COR-L47 (cell line): ENCODE measurements at places on chromosomes 4 and X.

DNA sequence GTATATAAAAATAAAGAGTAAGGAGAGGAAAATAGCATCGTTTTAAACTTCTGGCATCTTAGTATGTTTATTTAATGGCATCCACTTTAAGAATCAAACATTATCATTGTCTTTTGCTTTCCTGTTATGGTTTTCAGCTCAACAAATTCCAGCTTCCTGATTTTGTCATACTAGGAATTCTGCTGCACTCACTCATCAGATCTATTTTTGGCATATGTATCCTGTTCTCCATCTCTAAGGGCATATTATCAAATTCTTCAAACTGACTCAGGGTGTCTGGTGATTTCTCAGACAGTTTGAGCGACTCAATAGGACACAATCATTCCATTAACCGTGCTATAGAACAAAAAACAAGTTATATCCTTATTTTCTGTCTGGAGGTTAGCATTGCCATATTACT, 248.5 kb upstream of the DIAPH2 start:
- no peak for DNase-seq

DNA sequence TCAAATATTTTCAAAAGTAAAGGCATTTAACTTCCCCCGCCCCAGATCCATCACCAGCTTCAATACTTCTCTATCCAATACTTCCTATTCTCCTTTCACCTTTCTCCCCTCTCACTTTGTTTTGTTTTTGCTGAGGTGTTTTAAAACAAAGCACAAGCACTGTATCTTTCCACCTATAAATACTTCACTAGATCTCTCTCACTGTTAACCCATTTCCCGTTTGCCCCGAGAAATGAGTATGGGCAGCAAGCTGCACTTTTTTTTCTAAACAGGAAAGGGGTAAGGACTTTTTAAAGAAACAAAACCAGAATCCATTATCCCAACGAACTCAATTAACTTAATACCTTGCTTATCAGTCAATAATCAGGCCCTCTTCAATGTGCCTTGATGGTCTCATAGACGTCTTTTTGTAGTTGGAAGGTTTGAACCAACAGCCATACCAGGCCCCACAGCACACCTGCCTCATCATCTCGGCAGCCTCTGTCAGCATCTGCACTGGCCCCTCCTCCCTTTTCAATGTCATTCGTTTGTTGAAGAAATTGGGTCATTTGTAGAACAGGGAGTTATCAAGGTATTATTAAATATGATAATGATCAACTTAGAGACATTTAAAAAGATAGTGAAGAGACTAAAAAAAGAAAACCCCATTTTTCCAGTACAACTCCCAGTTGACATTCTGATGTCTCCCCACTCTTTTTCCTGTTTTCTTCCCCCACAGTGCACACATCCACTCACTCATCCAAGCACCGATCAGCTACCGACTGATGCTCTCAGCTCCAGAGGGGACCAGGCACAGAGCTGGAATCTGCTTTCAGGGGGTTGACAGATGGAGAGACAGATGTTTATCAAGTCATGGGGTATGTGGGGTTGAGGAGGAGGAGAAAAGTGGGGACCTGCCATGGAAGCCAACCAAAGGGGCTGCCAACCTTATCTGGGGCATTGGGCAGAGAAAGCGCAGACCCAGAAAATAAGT, 25.8 kb downstream of the CRMP1 start:
- DNase-seq, result no peak

DNA sequence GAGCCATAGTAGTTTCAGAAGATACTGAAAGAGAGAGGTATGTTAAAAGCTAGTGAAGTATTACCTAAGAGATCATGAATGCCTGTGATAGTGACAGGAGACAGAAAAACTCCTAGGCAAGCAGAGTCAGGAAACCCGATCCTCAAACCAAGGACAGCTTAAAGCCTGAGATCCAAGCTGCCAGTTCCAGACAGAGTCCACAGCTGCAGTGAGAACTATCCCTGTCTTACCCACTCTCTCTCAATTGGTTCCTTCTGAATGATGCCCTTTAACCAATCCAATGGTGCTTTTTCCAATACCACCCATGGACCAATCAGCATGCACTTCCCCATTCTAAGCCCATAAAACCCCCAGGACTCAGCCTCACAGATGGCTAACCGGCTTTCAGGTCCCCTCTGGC, 90.4 kb upstream of the PCDH10 start:
- DNase-seq, result no peak

GRCh38 chr4:137601934-137602333, 69.6 kb upstream of the PCDH18 start:
- no peak for DNase-seq

DNA sequence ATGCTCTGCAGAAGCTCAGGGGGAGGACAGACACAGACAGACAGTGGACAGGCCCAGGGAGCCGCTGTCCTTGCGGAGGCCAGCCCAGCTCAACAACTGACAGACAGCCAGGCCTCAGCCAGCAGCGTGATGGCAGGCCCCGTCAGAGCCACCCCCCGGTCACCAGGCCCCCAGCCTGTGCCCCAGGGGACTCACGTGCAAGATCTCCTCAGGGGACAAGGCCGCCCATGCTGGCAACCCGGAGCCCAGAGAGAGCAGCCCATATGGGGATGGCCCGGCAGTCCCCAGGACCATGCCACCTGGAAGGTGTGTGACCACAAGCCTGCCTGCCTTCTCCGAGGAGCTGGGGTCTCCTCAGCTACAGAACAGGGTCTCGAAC, 28.0 kb upstream of the MXD4 start:
- no peak for DNase-seq

- no peak for DNase-seq
Measured at GRCh38 chr4:147782087-147782781, 50.3 kb downstream of the ARHGAP10 start.

- no peak for DNase-seq
Measured at GRCh38 chr4:51998837-51999236, 21.3 kb downstream of the LRRC66 start.

GRCh38 chr4:121189326-121190215, 25.4 kb upstream of the TNIP3 start:
- DNase-seq, result no peak

DNA sequence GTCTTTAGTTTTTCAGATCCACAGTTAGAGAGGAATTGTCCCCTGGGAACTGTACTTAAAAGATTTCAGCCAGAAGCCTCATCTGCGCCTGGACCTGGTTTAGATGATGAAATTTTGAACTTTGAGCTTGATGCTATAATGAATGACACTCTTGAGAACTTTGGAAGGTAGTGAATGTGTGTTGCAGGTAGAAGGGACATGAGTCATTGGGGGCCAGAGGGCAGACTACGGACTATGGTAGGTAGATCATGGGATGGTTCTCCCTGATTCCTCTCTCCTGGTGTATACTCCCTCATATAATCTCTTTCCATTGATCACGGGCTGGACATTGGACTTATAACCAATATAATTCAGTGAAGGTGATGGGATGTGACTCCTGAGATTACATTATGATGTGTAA, 38.9 kb upstream of the GLRA3 start:
- no peak for DNase-seq

DNA sequence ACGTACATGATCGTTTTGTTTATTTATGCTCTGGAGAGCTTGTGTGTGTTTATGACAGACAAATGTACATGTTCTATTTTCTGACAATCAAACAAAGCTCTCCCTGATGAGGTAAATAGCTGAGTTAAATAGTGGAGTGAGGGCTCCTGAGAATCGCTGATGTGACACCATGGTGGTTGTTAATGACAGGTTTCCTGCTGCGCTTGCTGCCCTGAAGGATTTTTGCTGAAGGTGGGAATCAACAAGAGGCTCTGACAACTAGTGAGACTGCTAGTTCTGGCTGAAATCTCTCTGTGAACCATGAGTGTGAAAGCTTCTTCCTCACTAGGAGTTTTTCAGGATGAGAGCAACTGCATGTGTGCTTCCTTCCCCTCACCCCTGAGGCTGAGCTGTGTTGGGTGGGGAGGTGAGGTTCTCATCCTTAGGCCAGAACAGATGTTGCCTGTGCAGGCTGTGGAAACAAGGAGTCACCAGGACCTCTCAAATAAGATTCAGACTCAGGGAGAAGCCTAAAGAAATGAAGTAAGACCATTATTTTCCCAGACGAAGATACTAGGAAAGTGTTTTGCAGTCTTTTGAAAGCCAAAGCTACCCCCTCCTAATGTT, 173.4 kb upstream of the JADE1 start:
- peak; percentile 63 for DNase-seq

DNA sequence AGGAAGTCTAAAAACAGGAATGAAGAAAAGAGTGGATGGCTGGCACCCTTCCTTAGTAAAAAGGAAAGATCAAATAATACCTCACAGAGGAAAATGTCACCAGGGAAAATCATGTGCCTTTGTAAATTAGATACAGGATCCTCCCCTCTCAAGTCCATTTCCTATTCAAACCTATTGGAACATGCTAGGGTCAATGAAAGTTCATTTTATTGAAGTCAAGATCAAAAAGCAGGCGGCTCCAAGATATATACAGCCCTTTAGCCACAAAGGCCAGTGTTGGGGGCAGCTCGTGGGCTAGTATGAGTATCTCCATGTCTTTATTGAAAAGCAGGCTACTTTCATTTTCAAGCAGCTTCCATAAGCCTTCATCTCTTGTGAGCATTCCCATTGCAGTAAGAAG, 141.1 kb downstream of the QDPR start:
- no peak for DNase-seq

DNA sequence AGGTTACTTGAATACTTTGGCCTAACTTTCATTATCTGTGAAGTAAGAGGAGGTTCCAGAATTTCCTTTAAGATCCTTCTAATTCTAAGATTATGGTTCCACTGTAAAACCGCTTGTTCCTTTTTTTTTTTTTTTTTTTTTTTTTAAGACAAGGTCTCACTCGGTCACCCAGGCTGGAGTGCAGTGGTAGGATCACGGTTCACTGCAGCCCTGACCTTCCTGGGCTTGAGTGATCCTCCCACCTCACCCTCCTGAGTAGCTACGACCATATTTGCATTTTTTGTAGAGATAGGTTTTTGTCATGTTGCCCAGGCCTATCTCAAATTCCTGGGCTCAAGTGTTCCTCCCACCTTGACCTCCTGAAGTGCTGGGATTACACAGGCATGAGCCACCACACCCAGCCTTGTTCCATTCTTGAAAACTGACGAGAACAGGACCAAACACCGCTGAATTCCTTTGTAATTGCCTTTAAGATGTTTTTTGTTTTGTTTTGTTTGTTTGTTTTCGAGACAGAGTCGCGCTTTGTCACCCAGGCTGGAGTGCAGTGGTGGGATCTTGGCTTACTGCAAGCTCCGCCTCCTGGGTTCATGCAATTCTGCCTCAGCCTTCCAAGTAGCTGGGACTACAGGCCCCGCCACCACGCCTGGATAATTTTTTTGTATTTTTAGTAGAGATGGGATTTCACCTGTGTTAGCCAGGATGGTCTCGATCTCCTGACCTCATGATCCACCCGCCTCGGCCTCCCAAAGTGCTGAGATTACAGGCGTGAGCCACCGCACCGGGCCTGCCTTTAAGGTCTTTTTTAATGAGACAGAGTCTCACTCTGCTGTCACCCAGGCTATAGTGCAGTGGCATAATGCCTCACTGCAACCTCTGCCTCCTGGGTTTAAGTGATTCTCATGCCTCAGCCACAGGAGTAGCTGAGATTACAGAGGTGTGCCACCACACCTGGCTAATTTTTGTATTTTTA, 6.8 kb downstream of the PDS5A start:
- DNase-seq, result no peak

- DNase-seq, result no peak
Measured at GRCh38 chr4:53629296-53629695, 38.0 kb upstream of the LNX1 start.

DNA sequence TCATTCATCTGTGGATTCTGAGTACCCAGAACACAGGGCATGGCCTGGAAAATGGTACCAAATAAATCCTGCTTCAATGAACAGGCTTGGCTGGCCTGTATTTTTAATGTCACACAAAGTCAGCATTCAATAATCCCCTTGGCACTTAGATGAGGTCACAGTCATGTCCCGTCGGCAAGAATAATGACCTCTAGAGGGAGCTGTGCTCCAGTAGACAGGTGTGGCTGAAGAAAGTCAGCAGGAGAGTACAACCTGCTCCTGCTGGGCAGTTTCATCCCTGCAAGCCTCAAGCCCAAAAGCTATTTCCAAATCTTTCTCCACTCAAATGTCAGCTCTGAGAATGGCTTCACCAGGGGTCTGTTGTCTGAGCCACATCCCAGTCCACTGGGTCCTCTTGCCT, 404.0 kb upstream of the F9 start:
- no peak for DNase-seq

DNA sequence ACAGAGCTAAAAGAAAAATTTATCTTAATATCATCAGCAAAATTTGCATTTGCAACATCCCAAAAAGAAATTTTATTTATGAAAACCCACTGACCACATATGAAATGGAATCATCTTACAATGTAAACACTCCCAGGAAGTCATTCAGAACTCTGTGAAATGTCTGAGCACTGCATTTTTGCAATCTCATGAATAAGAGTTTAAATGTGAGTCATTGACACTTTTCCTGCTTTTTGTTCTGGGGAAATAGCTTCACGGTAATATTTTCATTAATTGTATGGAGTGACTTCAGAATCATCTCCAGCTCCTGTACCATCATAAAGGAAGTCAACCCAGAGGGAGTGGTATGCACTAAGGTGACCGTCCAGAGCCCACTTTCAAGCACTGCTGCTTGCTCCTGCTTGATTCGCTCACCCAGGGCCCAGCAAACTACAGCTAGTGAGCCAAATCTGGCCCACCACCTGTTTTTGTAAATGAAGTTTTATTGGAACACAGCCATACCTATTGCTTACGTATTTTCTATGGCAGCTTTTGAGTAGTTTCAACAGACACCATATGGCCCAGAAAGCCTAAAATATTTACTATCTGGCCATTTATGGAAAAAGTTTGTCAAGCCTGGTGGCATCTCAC, 17.2 kb downstream of the EDNRA start:
- DNase-seq, result no peak

- DNase-seq, result no peak
Measured at GRCh38 chrX:138411048-138411447, 300.5 kb downstream of the FGF13 start.

DNA sequence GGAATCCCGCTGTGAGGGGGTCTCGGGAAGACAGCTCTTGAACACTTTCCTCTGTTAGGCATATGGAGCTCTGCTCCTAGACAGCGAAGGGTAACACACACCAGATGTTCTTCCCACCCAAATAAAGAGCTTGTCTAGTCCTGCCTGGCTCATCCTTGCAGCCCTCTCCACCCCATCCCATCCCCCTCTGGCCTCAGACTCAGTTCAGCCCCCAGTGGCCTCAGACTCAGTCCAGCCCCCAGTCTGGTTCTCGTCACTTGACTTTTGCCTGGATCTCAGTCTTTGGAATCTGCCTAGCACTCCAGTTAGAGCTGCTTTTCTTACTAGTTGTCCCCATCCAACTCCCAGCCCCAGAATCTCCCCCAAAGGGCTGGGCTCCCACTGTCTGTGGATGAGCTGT, 14.9 kb downstream of the RAB33A start:
- no peak for DNase-seq

- no peak for DNase-seq
Measured at GRCh38 chr4:187251896-187252295, 528.2 kb upstream of the FAT1 start.

GRCh38 chr4:140095694-140096482, 58.1 kb downstream of the MAML3 start:
- no peak for DNase-seq

- DNase-seq, result no peak
Measured at GRCh38 chr4:164989471-164989870, 12.0 kb upstream of the TRIM61 start.

GRCh38 chr4:75065909-75066308, 133.0 kb downstream of the PARM1 start:
- no peak for DNase-seq

GRCh38 chrX:66638591-66639500, at the start of gene EDA2R:
EDA2R (minus strand) TSS chrX:66639078; CDS start chrX:66616020, 23,058 bp downstream.
- no peak for DNase-seq
